Activated CD4-positive, alpha-beta T cell treated with anti-CD3 and anti-CD28 coated beads for 36 hours (primary cell): ENCODE measurements at places on chromosomes 16 and 17.

DNA sequence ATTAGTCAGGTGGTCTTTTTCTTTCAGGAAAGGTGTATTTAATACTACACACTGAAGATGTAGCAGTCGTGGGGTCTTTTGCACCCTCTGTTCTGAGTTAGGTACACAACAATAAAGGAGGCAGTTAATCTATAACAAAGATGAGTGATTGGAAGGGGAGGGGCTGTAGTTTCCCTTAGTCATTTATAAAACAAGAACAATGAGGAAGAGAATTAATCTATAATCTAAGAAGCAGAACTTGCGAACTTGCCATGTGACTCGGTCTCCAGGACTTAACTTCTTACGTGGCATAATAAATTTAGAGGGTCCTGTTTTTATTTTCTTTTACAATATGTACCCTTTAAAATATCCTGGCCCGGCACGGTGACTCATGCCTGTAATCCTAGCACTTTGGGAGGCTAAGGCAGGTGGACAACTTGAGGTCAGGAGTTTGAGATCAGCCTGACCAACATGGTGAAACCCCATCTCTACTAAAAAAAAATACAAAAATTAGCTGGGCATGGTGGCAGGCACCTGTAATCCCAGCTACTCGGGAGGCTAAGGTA, 8.6 kb upstream of the APPBP2 start:
- no peak for DNase-seq

DNA sequence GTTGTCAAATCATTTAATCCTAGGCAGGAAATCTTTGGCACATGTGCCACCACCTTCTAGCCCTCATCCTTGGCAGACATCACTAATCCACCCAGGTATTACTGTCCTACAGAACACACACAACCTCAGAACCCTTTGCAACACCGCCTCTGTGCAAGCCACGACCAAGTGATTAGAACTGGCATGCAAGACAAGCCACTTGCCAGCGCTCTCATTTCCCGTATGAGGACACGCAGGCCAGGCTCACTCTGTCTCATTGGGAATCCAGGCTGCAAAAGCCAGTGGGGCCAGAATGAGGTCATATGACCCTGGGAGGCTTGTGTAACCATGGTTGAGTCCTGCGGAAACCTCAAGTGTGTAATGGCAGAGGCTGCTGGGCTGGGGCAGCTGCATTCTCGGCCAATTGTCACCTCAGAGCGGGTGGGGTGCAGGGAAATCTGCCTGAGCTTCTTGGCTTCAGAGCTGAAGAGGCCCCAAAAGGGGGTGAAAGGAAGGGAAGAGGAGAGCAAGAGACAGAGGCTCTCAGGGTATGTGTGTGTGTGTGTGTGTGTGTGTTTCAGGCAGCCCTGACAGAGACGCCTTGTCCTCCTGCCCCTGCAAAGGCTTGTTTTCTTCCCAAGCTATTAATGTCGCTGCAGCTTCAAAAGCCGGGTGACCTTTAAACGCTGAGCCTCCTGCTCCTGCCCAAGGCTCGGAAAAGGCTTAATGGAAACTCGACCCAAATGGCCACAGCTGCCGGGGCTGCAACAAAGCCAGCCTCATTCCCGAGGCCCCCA, 43.2 kb upstream of the MRPS23 start:
- DNase-seq = no peak

DNA sequence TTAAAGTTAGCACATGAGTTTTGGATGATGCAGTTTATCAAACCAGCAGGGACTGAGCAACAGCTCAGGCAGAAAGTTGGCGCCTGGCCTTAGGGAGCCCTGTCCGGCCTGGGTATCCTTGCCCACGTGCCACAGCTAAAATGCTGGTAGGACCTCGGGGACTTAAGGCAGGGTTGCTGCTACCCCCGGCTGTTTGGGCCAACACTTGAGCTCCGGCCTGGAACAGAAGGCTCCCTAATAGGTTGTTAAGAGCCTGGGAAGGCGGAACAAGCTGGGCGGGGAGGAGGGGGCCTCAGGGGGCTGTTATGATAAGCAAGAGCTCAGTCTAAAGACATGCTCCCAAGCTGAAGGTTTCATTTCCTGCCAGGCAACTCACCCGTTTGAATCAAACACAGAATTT, 39.7 kb downstream of the CUEDC1 start:
- no peak for DNase-seq

DNA sequence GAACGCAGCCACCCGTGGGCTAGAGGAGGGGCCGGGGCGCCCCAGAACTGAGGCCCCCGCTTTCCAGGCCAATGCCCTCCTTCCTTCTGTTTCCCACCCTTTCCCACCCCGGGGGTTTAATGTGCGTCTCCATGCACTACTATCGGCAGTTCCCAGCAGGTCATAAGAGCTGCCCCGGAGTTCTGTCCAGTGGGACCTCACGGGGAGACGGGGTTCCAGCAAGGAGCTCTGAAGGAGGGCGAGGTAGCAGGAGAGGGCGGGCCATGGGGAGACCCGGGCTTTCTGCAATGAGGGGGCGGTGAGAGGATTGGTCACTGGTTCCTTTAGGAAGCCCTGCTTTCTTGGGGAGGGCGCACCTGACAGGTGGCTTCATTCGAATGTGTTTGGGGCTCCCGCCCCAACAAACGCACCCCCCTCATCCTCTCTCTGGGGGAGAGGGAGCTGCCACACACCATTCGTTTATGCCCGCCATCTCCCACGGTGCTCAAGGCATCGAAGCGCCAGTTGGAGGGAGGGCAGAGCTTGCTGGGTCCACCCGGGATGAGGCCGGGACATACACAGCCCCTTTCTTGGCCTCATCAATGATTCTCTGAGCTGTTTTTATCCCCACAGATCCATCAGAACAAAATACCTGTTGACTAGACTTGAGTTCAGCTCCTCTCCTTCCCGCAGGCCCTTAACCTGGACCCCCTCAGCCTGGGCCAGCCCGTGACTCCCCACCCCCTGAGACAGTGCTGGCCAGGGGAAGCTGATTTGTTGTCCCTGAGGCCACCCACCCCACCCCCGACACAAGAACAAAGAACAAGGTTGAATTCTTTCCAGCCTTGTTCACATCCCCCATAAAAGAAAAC, 44.1 kb downstream of the SLC7A5 start:
- peak; percentile 29 for DNase-seq

DNA sequence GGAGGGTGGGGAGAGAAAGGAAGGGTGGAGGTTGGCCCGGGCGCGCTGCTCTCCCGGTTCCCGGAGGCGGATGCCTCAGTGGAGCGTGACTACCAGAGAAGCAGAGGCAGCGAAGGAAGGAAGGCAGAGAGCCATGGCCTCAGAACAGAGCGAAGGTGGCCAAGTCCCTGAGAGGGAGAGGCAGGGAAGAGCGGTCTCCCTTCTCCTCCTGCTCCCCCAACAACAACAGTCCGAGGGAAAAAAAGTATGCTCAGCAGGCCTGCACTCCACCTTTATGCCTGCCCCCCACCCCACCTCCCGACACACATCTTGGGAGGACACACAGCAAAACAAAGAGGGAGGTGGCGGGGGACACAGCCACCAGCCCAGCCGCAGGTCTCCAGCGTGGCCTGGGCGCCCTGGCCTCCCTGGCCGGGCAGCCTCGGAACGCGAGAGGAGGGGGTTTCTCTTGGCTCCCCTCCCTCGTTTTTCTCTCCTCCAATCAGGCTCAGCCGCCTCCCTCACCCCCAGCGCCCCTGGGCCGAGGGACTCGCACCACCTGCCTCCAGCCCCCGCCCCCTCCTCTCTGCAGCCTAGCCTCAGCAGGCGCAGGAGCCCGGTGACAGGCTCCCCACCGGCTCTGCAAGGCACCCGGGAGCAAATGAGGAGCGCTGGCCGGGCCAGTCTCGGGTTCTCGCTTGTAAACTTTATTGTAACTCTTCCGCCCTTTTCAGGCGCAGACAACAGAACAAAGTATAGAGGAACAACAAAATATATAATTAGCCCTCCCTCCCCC, 1.1 kb upstream of the HOXB7 start:
- peak; percentile 41 for DNase-seq

DNA sequence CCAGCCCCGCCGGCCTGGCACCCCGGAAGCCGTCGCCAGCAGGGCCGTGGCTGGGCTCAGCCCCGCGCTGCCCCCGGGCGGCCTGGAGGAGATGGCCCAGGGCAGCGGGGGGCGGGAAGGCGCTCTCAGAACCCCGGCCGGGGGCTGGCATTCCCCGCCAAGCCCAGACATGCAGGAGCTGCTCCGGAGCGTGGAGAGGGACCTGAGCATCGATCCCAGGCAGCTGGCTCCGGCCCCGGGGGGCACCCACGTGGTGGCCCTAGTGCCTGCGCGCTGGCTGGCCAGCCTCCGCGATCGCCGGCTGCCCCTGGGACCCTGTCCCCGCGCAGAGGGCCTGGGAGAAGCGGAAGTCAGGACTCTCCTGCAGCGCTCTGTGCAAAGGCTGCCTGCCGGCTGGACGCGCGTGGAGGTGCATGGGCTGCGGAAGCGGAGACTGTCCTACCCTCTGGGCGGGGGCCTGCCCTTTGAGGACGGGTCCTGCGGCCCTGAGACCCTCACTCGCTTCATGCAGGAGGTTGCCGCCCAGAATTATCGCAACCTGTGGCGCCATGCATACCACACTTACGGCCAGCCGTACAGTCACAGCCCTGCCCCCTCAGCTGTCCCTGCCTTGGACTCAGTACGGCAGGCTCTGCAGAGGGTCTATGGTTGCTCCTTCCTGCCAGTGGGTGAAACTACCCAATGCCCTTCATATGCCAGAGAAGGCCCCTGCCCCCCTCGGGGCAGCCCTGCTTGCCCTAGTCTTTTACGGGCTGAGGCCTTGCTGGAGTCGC, 551 bp downstream of the WDR81 start:
- no peak for DNase-seq

- DNase-seq = no peak
Measured at GRCh38 chr17:55177855-55178217, 86.9 kb upstream of the HLF start.

DNA sequence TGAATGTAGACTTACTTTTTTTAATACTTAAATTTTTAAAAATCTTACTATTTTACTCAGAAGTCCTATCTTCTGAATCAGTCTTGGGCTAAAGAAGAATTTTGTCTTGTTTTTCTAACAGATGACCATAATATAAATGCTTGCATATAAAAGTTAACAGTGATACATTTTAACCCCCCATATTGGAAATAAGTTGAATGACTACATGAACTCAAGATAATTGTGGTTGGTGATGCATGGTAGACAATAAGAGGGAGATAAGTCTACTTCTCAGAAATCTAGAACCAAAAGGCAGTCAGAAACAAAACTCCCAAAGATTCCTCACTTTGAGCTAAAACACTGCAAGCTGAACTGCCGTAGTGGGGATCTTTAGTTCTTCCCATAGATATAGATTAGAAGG, 868.4 kb upstream of the SOX9 start:
- no peak for DNase-seq

- no peak for DNase-seq
Measured at GRCh38 chr16:30030841-30031413, at the start of gene TLCD3B. Gene TLCD3B (minus strand): TSS chr16:30031271. CDS start chr16:30030527, 744 bp downstream.

DNA sequence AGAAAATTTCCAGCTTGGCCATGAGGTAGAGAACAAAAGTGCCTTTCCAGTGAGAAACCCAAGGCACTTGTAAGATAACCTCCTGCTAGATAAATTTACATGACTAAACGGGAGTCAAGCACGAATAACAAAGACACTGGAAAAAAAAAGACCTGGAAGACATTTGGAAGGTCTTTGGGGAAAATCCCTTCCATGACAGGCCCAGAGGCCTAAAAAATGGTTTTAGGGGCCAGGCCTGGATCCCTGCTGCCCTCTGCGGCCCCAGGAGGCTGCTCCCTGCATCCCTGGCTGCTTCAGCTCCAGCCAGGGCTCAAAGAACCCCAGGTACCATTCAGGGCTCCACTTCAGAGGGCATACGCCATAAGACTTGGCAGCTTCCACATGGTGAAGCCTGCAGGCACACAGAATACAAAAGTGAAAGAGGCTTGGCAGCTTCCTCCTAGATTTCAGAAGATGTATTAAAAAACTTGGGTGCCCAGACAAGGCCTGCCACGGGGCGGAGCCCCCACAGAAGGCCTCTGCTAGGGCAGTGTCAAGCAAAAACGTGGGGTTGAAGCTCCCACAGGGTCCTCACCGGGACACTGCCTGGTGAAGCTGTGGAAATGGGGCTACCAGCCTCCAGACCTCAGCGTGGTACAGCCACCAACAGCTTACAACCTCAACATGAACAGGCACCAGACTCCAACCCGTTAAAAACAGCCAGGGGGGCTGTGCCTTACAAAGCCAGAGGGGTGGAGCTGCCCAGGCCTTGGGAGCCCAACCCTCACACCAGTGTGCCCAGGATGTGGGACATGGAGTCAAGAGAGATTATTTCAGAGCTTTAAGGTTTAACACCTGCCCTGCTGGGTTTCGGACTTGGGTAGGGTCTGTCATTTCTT, 77.1 kb downstream of the SDK2 start:
- peak; percentile 53 for DNase-seq

- DNase-seq = no peak
Measured at GRCh38 chr17:63641692-63642448, 19.7 kb downstream of the MAP3K3 start.

- no peak for DNase-seq
Measured at GRCh38 chr16:85514598-85515318, 98.4 kb upstream of the GSE1 start.

DNA sequence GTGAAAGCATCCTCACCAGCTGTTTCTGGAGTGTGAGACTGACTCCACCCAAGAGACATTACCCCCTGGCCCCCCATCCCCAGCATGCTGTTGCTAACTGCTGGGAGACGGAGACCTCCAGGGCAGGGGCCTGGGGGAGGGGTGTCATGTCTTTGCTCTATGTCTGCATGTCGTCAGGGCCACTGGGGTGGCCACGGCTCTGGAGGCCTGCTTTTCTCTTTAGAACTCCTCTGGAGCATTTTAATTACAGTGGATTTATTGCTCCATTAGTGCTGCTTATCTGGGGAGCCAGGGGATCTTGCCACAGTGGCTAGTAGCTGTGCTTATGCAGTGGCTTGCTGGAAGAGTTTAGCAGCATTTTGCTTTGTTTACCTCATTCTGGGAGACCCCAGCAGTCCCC, 32.3 kb downstream of the CLEC16A start:
- DNase-seq = no peak

DNA sequence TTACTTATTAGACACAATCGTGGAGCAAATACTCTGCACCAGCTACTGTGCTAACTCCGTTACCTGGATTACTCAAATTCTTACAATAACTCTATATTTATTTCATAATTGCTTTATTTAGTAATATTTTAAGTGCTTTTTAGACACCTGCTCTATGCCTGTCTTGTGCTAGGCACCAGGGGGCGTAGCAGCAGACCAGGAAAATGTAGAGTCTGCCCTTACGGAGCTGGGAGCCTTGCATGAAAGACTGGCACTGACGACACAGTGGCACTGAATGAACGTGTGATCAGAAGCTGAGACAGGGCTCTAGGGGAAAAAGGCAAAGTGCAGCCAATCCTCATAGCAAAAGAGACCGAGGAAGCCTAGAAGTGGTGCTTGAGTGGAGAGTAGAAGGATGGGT, 486.5 kb downstream of the CDH13 start:
- peak; percentile 47 for DNase-seq

DNA sequence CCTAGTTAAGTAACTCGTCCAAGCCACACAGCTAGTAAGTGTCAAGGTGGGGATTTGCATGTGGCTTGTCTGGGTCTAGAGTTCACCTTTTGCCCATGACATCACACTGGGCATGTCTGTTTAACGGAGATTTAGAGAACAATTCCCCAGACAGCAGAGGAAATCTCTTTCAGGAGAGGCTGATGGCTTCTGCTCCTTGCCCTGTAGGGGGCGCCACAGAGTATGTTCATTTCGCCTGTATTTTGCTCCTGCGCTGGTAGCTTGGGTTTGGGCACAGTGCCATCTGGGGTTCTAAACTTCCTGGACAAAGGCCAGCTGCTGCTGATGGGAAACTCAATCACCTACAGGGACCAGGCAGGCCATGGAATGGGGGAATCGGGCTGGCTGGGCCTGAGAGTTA, 20.4 kb downstream of the OTOA start:
- peak; percentile 70 for DNase-seq

GRCh38 chr16:70663524-70664324, 17.4 kb downstream of the IL34 start:
- DNase-seq = no peak

GRCh38 chr16:11742093-11742535, 543 bp downstream of the TXNDC11 start:
- peak; percentile 71 for DNase-seq
